Ecto neural progenitor cell (in vitro differentiated cells): ENCODE measurements at places on chromosomes 12 and 14.

- DNase-seq = no peak
These were observed 653.9 kb upstream of the TBX3 start for GRCh38 chr12:115337693-115338543.

GRCh38 chr12:72178871-72179270 lies 93.3 kb upstream of the TRHDE start:
- DNase-seq = no peak

- DNase-seq = peak; percentile 53
These were observed 663 bp downstream of the PTGER2 start for GRCh38 chr14:52314595-52315354.

DNA sequence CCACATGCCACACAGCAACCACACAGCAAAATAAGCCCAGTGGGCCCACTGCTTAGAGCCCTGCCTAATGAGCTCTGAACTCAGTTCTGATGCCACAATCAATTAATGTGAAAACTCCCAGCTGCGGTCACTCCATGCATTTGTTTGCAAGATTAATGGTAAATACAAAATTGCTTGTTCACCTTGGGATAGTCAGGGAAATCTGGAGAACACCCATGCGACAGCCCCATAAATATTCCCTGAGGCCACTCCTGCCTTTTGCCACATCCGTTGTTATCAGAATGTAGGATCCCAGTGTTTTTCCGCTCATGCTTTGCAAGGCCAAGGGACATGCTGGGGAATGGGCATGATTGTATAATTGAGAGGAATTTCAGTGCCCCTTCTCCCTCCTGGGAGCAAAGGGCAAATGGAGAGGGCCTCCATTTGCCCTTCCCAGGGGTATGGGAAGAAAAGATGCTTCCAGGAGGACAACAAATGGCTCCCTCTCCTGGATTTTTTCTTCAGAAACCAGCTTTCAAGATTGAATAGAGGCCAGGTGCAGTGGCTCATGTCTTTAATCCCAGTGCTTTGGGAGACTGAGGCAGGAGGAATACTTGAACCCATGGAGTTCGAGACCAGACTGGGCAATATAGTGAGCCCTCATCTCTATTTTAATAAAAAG lies 30.8 kb upstream of the CMKLR1 start:
- no peak for DNase-seq
